ENCODE measurements at places on chromosomes 2 and 18.

DNA sequence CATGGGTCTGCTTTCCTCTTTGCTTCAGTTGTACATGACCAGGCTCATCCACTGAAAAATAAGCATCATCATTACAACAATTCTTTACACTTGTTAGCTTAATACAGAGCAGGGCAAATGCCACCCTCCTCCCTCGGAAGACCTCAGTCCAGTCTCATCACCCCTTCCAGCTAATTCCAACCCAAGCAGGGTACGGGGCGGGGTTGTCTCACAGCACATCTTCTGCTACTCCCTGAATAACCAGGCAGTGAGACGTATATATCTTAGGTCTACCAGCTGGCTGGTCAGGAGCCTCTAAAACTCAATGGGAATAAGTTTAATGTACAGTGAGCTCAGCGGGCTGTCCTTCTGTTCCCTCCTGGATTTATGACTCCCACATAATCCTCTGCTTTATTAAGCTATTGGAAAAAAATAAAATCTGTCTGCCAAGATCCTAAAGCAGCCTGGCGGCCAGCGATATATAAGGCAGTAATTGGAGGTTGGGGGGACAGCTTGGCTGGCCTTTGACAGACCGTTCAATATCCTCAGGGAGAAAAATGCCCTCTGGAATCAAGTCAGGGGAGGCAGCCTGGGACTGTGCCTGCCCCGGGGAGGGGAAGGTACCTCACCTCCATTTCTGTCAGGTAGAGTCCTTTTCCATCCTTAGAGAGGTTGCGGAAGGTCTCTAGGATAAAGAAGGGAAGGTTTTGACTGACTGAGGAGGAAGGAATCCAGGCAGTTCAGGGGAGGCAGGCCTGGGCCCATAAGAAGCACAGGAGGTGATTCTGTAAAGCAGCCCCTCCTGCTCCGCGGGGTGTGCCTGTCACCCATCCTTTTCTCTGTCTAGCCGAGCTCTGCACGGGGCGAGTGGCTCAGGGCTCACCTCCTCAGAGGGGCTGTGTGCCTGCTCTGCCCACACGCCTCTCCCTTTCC lies 76.3 kb downstream of the CAPN13 start:
- no peak for DNase-seq

- DNase-seq, result no peak
Measured at GRCh38 chr2:16207151-16207550, 266.8 kb downstream of the MYCN start.

- no peak for DNase-seq
Measured at GRCh38 chr2:183541766-183542165, 417.5 kb downstream of the NUP35 start.

GRCh38 chr2:144328938-144329337 lies 191.0 kb downstream of the ZEB2 start:
- no peak for DNase-seq

DNA sequence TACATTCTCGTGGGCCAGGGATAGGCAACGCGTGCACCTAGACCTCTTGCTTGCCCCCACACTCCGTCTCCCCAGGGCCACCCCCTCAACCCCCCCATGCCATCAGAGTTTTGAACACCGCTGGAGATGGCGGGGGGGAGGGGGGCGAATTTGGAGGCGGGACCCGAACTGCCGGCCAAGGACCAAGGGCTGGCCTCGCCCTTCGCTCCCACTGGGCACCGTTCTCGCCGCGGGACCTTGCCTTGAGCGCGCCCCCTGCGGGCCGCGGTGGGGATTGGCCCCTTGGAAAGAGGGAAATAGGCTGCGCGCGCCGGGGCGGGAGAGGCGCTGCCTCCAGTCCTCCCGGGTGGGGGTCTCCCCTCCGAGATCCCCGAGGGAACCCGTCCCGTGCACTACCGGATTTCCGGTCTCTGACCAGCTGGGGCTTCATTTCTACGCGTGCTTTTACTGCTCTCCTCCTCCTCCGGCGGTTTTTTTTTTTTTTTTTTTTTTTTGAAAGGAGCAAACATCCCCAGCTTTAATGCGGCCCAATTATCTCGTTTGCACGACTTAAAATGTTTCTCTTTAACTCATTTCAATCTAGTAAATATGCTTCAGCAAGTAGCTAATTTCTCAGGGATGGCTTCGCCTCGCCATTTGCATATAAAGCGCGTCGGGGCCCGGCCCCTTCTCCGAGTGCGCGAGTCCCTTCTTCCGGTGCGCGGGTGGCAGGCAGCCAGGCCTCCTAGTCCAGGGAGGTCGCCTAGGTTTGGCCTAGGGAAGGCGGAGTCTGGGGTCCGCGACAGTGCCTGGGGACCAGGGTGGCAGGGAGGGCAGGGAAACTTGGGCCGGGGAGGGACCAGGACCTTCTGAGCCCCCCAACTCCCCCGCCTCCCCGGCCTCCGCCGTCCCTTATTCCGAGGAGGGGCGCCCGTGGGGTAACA lies 10.0 kb upstream of the GBX2 start:
- no peak for DNase-seq

DNA sequence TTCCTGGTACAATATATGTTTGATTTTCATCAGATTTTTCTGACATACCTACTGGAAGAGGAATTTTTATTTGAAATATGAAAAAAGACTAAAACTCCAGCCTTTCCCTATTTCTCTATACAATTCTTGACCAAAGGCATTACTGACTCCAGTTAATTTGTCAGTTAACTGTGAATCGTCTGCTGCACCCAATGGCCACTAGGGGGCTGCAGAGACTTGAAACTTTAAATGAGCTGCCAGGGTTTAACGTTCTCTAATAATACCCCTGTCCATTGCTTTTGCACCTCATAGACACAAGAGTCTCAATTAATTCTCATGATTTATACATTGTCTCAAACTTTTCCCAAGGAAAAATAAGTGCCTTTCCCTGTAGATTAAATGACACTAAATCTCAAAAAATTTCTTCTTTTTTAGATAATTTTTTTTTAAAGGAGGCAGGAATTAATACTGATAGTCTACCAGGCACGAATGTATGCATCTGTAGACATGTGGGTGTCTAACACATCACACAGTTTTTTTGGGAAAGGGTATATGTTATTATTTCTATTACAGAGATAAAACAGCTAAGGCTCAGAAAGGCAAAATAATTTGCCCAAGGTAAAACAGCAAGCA lies 1.8 kb upstream of the ALK start:
- DNase-seq, result peak; percentile 35

DNA sequence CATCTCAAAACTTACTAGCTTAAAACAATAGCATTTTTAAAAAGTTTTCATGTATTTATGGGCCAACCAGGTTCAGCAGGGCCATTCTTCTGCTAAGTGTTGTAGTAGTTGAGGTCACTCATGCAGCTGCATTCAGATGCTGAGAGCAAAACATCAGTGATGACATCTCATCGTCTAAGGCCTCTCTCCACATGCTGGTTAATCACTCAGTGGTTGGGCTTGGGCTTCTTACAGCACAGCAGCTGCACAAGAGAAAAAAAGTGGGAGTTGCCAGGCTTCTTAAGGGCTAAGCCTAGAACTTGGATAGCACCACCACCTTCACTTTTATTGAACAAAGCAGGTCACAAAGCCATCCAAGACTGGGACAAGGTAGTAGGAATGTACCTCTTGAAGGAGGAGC lies 190.3 kb downstream of the IRS1 start:
- no peak for DNase-seq

- no peak for DNase-seq
Measured at GRCh38 chr2:241901500-241902351, 32.2 kb downstream of the RTP5 start.
